Cortex of kidney (tissue), 1 donor: ENCODE measurements at places on chromosomes 11 and 22.

DNA sequence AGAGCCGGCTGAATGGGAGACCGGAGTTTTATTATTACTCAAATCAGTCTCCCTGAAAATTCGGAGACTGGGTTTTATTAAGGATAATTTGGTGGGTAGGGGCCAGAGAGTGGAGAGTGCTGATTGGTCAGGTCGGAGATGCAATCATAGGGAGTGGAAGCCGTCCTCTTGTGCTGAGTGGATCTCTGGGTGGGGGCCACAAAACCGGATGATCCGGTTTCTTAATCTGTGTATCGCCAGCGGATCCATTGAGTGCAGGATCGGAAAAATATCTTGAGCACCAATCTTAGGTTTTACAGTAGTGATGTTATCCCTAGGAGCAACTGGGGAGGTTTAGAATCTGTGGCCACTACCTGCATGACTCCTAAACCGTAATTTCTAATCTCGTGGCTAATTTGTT, 886 bp upstream of the NIPSNAP1 start:
- DNase-seq, result no peak

GRCh38 chr11:15099267-15099666, 15.5 kb upstream of the INSC start:
- no peak for DNase-seq

- DNase-seq, result no peak
Measured at GRCh38 chr11:47791774-47792430, 24.8 kb upstream of the FNBP4 start.

- DNase-seq, result no peak
Measured at GRCh38 chr22:45580726-45581381, 78.2 kb downstream of the FBLN1 start.

DNA sequence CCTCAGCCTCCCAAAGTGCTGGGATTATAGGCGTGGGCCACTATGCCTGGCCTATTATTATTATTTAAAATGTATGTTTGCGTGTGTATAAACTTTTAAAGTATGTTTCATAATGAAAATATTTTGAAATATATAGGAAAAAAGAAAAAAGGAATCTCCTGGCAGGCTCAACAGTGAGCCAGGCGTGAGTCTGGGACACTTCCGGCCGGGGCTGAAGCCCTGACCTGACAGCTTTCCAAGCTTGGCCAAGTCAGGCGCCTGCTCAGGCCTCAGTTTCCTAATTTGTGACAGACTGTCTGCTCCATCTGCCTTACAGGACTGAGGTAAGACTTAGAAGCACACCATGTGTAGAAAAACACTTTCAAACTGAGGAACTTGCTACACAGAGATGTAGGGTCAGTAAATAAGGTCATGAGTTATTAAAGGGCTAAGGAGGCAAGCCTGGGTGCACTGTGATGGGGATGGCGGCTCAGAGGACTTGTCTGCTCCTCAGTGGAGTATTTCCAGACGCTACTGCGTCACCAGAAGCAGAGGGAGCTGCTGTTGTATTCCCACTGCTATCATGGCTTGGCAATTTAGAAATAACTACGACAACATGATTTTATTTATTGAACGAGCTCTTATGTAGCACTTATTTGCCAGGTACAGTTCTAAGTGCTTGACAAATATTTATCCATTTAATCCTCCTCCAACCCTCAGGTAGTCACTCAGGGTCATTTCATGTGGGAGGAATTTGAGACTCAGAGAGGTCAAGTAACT, 100.1 kb downstream of the PRR5L start:
- DNase-seq, result no peak
